Gastroesophageal sphincter (tissue), 4 donors: ENCODE measurements at places on chromosomes 5 and 9. TPM values are rescaled to one million over a fixed set of nuclear protein-coding genes. Genes with fewer than 3 reads are reported as not detected.

The PDCD1LG2 gene
- total RNA-seq = 2.2 TPM

The TMEFF1 gene
- total RNA-seq = not detected

The SLC25A2 gene
- total RNA-seq = not detected

The TNC gene
- 194 TPM for total RNA-seq

The THBS4 gene
- 20.1 TPM for total RNA-seq

The RASEF gene
- total RNA-seq = 0.35 TPM

DNA sequence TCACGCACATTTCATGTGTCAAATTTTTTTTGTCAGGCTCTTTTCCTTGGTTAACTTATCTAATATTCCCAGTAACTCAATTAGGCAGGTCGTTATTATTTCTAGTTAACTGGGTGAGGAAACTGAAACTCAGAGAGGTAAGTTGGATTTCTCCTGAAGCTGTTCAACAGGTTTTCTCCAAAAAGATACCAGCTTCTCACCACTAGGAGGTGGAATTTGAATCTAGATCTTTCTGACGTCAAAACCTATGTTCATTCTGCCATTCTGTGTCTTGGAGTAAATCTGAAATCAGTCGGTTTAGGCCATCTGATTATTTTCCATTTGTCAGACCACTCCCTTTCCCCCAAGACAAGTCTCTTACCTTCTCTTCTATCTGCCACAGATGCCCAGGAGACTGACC lies 572.9 kb downstream of the ACTL7B start:
- ATAC-seq = no peak

- no peak for ATAC-seq
Observed at GRCh38 chr5:43296835-43297234, 16.4 kb downstream of the HMGCS1 start.

DNA sequence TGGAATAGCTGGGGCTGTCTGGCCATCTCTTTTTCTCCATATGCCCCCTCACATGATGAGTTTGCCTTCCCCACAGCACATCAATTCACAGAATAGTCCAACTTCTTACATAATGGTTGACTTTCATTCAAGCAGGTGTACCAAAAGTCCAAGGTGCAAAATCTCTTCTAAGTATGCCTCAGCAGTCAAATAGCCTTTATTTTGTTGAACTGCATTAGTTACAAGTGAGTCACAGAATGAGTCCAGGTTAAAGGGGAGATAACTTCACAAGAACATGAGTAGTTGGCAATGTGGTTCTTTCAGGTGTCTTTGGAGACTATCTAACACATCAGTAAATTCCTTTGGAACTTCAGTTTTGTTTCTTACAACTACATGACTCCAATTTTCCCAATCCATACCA lies 672.5 kb downstream of the PRELID2 start:
- ATAC-seq = no peak

DNA sequence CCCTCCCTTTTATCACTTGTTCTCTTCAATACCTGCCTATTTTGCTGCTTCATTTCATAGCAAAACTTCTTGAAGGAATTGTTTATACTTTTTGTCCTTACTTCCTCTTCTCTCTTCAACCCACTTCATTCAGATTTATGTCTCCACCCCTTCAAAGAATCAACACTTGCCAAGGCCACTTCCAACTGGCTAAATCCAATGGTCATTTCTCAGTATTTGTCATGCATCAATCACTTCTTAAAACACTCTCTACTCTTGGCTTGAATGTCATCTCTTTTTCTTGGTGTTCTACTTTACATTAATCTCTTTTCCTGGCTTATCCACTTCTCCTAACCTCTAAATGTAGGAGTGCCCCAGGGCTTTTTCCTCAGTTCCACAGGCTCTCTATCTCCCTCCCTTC lies 8.3 kb upstream of the FCHO2 start:
- no peak for ATAC-seq

DNA sequence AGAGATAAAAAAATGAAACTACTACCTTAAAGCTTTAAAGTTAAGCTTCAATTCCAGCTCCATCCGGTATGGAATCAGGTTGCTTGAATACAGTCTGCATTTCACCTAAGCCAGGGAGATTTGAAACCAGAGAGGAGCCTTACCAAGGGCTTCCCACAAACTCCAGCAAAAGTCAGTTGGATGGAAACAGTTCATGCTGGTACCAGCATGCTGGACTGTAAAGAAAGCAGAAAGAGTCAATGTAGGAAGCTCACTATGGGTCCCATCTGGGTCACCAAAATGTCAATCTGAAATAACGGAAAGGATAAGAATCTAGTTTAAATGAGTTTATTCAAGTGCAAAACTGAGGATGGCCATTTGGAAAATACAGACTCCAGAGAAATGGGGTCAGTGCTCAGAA lies 65.3 kb downstream of the CDO1 start:
- ATAC-seq = no peak

GRCh38 chr5:132086277-132086794 lies 12.7 kb downstream of the CSF2 start:
- peak; percentile 83 for ATAC-seq

- ATAC-seq = no peak
Observed at GRCh38 chr9:36144309-36145232, 8.0 kb downstream of the GLIPR2 start.

- ATAC-seq = no peak
Observed at GRCh38 chr9:82498541-82499317, 510.2 kb downstream of the SPATA31D1 start.

GRCh38 chr9:16622541-16622940 lies 247.9 kb downstream of the BNC2 start:
- no peak for ATAC-seq

DNA sequence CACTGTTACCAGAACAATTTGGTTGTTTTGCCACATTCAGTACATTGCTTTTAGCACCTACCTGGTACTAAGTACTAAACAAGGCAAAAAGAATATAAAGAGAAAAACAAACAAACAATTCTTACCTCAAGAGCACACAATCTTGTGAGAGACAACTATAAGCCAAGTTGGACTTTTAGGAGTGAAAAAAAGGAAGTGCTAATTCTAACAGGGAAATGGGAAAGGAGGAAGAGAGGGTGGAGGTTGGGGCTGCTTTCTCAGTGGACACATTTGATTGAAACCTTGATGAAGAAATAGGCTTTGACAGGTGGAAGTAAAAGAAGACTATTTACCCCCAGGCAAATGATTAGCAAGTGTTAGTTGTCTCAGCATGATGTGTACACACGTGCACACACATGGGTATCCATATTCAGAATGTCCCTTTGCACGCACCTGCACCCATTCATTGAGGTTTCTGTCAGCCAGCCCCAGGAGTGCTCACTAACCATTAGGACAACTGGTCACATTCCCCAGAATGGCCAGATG lies 302.6 kb downstream of the ACTL7B start:
- no peak for ATAC-seq

DNA sequence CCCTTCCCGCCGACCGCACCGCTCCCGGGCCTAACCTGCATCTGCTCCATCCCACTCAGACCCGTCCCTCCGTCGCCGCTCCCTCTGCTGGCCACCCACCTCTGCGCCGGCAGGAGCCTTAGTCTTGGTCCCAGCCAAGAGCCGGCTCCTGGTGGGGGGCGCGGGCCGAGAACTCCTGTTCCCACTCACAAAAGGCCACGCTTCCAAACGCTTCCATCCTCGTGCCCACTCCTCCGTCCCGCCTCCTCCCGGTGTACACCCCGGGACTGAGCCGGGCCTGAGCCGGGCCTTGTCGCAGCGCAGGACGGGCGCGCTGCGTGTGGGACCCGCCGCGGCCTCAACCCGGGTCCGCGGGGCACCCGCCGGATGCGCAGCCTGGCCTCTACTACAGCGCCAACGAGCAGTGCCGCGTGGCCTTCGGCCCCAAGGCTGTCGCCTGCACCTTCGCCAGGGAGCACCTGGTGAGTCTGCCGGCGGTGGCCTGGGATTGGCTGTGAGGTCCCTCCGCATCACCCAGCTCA lies 7.5 kb downstream of the ADAMTS13 start:
- ATAC-seq = peak; percentile 41

- no peak for ATAC-seq
Observed at GRCh38 chr5:131548176-131548575, 86.9 kb downstream of the RAPGEF6 start.

DNA sequence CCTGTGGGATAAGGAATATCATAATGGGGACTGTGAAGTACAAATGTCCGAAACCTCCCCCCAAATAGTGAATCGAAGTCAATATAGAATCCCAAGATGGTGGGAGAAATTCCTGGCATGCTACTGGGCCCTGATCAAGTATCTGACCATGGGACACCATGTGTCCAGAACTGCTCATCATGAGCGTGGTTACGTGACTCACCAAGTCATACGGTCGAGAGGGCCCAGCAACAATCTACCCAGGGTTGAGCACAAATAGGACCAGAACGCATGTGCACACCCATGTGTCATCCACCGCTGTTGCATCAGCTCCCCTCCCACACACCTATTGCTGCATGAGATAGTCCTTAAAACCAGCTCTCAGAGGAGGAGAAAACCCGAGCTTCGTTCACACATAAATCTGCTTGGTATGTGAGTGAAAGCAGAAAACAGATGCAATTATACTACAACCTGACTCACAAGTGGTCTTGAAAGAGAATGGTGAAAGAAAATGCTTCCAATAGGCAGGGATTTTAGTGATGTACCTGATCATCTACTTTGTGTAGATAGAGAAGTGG lies 353.2 kb downstream of the CWC27 start:
- no peak for ATAC-seq

DNA sequence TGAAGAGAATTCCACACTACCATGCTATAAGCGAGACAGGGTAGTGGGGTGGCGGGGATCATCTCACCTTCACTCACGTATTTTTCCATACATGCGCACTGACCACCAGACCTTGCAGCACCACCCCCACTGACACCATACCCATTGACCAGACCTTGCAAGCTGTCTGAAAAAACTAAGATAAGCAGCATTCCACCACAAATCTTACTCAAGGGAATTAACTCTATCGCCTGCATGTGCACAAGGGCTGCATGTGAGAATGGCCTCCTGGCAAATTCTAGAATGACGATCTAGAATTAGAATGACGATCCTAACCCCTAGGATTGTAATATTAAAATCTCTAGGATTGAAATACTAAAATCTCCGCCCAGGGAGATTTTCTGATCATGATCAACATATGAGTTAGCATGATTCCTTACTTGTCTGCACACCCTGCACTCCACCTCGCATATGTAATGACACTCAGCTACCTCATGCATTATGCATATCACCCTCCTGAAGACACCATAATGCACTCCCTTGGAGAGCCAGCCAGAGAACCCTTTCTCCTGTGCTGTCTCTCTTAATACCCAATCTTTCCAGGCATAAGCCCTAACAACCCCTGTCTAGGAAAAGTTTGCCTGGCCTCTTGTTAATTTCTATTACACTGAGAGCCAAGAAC lies 11.7 kb downstream of the SOX30 start:
- ATAC-seq = no peak
